Left renal cortex interstitium (tissue), 4 donors: ENCODE measurements at places on chromosomes 6 and 20. TPM values are rescaled to one million over a fixed set of nuclear protein-coding genes. Genes with fewer than 3 reads are reported as not detected.

The HDGFL1 gene
- not detected for polyA plus RNA-seq

The ASIP gene
- 0.30 TPM for polyA plus RNA-seq

The SRSF3 gene
- polyA plus RNA-seq: 550 TPM

The TMEM217 gene
- 1.6 TPM for polyA plus RNA-seq

The GSTA1 gene
- polyA plus RNA-seq: 1.9 TPM

The ELOVL4 gene
- polyA plus RNA-seq: 3.4 TPM

The RHAG gene
- polyA plus RNA-seq: 0.84 TPM

DNA sequence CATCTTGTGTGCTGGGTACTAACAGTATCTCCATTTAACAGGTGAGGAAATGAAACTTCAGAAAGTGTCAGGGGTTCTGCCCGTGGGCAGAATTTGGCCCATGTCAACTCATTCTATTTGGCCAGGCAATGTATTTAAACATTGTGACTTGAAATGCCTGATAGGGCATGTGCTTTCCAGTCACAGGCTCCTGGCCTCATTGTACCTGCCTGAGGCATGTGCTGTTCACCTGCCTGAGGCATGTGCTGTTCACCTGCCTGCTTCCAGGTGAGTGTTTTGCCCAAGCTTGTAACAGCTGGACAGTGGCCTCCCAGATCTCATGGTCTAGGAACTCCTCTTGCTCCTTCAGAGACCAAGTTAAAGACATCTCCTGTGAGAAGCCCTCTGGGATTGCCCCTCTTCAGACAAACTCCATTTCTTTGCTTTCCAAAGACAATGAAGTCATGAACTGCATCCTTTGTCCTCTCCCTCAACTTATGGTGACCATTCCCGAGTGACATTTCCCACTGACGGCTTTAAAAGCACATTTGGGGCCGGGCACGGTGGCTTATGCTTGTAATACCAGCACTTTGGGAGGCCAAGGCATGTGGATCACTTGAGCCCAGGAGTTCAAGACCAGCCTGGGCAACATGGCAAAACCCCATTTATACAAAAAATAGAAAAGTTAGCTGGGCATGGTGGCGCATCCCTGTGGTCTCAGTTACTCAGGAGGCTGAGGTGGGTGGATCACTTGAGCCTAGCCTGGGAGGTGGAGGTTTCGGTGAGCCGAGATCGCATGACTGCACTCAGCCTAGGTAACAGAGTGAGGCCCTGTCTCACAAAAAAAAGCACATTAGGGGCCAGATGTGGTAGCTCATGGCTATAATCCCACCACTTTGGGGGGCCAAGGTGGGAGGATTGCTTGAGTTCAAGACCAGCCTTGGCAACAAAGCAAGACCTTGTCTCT lies 48.7 kb downstream of the BCAS4 start:
- DNase-seq: no peak

- DNase-seq: no peak
These were observed 310.3 kb downstream of the CLVS2 start for GRCh38 chr6:123306334-123306733.

The GPX5 gene
- not detected for polyA plus RNA-seq

GRCh38 chr20:59342023-59342957 lies 41.9 kb downstream of the EDN3 start:
- DNase-seq: peak; percentile 66

DNA sequence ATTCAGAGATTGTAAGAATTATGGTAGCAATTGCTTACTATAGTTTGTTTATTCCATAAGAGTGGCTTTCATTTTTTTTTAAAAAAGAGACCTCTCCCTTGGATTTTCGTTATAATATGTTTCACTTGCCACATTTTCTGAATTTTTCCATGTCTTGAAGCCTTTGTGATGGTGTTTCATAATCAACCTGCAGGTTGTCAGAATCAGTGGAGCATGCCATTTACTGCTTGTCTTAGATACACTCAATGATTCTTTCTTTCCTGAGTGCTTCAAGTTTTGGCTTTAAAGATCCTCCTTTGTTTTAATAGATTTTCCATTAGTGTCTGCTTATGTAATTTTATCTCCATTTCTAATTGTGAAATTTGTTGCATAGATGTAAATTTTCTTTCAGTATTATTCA lies 31.2 kb downstream of the KCNQ5 start:
- no peak for DNase-seq

- DNase-seq: no peak
These were observed 705.0 kb downstream of the EPHA7 start for GRCh38 chr6:92714346-92714745.

- no peak for DNase-seq
These were observed 647 bp downstream of the UNC93A start for GRCh38 chr6:167291623-167292300.

The SNAP25 gene
- 5.0 TPM for polyA plus RNA-seq

- DNase-seq: no peak
These were observed 18.3 kb downstream of the C20orf173 start for GRCh38 chr20:35510951-35511735.

The ENPP5 gene
- 18.4 TPM for polyA plus RNA-seq

GRCh38 chr6:105510746-105511145 lies 107.9 kb upstream of the PREP start:
- no peak for DNase-seq

DNA sequence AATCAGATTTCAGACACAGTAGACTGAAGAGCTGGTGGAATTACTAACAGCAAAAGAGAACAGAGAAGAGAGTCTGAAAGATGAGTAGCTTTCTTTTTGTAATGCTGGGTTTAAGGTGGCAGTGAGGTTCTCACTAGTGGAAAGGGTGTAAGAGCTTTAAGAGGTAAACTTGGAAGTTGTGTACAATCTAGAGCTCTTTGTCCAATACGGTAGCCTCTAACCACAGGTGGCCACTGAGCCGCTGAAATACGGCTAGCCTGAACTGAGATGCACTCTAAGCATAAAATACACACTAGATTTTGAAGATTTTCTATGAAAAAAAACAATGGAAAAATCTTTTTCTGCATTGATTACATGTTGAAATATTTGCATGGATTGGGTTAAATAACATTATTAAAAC lies 4.0 kb downstream of the ELOVL2 start:
- no peak for DNase-seq

- DNase-seq: no peak
These were observed 69.4 kb downstream of the FOXC1 start for GRCh38 chr6:1679031-1679687.

DNA sequence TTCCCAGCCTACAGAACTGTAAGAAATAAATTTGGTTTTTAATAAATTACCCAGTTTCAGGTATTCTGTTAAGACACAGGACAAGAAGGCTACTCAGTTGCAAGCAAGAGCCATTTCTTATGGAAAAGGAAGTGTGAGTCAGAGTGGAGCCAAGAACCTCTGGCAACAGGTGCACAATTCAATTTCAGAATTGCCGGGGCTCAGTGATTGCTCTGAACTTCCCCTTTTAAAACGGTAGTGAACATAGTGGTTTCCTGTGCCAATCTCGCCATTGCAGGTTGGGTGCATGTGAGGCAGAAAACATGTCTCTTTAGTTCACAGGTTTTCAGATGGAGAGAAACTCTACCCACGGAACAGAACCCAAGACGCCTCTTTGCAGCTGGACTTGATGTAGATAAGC lies 16.4 kb downstream of the PIGT start:
- DNase-seq: no peak

DNA sequence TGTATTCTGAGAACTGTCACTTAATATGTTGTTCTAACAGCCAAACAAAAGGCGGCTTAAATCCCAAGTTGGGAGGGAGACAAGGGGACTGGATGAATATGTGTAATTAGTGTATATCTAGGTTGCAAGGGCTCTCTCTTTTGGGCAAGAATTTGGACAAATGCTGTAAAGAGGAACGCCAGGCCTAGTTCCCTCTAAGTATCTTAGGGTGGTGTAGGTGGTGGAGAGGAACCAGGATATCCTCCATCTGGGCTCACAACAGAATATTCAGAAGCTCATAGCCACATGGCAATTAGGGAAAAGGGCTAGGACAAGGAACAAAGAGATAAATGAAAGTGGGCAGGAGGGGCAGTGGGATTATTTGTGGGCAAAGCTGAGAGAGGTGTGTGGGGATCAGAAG lies 149.5 kb downstream of the LRFN2 start:
- DNase-seq: no peak

DNA sequence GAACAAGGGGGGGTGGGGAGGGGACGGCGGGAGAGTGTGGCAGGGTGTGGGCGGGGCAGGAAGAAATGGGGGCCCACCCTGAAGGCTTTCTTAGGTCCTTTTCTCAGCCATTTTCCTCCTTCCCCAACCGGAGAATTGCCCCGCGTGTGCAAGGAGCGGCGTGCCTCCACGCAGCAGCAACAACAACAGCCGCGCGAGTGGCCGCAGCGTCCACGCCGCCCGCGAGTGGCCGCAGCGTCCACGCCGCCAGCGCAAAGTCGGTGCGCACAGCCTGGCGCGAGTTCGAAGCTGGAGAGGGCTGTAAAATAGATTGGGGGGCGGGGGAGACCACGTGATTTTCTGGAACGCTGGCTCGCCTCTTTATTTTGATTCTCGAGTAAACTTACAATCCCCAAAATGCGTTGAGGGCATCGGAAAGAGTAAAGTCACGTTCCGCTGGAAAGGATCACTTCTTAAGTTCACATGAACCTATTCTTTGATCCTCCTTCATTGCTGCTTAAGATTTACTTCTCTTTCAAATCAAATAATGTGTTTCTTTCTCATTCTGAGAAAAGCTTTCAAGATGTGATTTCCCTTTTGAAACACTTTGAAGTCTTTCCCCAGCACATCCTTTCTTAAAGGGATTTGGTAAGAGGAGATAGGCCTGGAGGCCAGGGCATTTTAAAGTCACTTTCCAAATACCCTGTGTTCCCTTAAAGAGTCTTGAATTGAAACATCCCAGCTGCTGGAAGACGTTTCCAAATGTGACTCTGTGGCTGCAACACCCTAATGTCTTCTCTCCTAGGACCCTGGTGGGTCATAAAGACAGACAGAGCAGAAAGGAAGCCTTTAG lies 66.7 kb upstream of the ZNF217 start:
- DNase-seq: no peak

- DNase-seq: no peak
These were observed 1.3 kb downstream of the EPHA7 start for GRCh38 chr6:93418033-93418407.

- DNase-seq: no peak
These were observed 178.2 kb downstream of the SYNE1 start for GRCh38 chr6:152458648-152459644.

DNA sequence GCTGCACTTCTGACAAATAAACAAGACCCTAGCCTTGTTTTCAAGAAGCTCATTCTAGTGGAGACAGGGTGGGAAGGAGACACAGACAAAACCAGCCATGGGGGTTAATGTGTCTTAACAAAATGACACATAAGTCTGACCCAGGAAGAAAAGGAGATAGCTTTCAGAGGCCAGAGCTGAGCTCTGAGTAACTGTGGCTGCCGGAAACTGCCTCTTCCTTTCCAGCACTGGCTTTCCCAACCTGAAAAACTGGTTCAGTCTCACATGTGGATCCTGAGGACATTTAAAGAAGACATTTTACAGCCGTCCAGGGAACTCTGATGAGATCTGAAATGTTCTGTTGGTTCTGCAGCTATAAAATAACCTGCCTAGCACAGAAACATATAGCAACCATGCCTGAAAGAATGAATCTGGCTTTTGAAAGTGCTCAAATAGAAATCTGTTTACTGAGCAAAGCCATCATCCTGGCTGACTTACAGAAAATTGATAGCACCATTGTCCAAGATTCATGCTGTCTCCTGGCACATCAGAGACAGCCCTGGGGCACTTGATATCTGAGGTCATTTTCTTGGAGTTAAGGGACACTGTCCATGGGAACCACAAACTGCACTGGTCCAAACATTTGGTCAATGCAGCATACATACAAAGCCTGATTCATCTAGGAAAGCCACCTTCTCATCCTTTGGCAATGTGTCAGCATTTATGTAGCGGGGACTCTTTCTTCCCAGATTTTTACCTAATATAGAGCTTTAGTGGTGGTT lies 83.2 kb upstream of the PAX1 start:
- DNase-seq: no peak

The TOMM6 gene
- 247 TPM for polyA plus RNA-seq

The SHLD1 gene
- 10.2 TPM for polyA plus RNA-seq

GRCh38 chr6:170185175-170185978 lies 105.5 kb downstream of the DLL1 start:
- DNase-seq: no peak

DNA sequence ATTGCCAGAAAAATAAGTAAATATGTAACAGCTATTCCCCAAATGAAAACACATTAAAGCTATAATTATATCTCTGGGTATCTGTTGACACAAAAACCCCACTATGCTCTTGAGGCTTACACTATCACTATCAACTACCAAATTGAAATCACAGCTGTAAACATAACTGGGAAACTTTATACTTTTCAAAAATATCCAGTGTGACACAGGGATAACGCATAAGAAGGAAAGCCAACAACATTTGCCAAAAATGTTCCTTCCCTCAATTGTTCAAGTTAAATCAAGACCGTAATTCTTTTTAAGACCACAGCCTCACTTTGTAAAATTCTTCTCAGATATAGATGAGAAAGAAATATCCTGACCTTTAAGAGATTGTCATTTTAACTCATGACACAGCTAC lies 3.1 kb downstream of the ZHX3 start:
- no peak for DNase-seq

The ZNF334 gene
- polyA plus RNA-seq: 46.7 TPM

The MOXD1 gene
- polyA plus RNA-seq: 192 TPM

- no peak for DNase-seq
These were observed 42.8 kb upstream of the AHI1 start for GRCh38 chr6:135540207-135540840.

GRCh38 chr20:45223136-45223535 lies 2.0 kb downstream of the SEMG2 start:
- no peak for DNase-seq

DNA sequence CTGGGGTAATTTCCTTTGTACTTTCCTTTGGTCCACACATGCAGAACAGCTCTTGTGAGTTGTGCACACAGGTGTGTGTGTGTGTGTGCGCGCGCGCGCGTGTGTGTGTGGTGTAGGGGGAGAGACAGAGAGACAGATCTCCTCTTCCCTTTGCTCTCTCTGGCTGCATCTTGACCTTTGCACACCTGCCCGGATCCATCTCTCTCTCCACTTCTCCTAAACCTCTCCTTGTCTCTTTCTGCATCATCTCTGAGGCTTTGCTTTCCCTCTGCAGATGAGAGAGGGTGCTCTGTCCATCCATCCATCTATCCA lies 67.0 kb downstream of the SRC start:
- no peak for DNase-seq

GRCh38 chr6:31396422-31397152 lies 6.8 kb upstream of the MICA start:
- DNase-seq: peak; percentile 41

The CST7 gene
- 0.39 TPM for polyA plus RNA-seq

DNA sequence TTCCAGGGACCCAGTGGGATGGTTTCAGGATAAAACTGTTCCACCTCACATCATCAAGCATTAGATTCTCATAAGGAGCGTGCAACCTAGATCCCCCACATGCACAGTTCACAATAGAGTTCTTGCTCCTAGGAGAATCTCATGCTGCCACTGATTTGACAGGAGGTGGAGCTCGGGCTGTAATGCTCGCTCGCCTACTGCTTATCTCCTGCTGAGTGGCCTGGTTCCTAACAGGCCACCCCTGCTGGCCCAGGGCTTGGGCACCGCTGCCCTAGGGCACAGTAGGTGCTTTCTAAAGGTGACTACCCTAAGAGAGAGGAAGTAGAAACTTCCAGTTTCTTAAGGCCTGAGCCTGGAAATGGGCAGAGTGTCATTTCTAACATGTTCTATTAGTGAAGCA lies 656.9 kb downstream of the PRKN start:
- no peak for DNase-seq

The TMC2 gene
- 0.17 TPM for polyA plus RNA-seq

- no peak for DNase-seq
These were observed 64.1 kb upstream of the SOX4 start for GRCh38 chr6:21529431-21529830.

GRCh38 chr20:32168184-32168910 lies 39.2 kb downstream of the PLAGL2 start:
- DNase-seq: no peak

GRCh38 chr6:90271831-90272230 lies 24.8 kb downstream of the BACH2 start:
- DNase-seq: no peak
